ENCODE measurements at places on chromosomes 2 and 18.

GRCh38 chr2:226862623-226863022 lies 26.8 kb downstream of the RHBDD1 start:
- no peak for DNase-seq

GRCh38 chr2:47009253-47009767 lies 93.7 kb upstream of the MCFD2 start:
- DNase-seq: no peak

- DNase-seq: no peak
Observed at GRCh38 chr2:147888680-147889079, 43.9 kb downstream of the ACVR2A start.

DNA sequence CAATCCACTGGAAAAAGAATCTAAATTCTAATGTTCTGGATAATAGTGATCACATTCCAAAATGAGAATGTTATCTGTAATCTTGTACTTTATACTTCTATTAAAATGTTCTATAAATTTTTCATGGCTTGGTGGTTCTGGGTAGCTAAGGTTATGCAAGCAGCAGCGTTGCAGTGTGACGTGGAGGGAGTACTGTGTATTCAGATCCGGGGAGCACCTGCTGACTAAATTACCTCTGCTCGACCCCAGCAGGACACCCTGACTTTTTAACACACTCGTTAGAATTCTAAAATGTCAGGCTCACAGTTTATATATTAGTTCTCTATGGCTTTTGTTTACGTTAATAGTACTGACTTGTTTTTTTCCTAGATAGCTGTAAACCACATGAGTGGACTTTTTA lies 13.0 kb downstream of the ATIC start:
- no peak for DNase-seq

DNA sequence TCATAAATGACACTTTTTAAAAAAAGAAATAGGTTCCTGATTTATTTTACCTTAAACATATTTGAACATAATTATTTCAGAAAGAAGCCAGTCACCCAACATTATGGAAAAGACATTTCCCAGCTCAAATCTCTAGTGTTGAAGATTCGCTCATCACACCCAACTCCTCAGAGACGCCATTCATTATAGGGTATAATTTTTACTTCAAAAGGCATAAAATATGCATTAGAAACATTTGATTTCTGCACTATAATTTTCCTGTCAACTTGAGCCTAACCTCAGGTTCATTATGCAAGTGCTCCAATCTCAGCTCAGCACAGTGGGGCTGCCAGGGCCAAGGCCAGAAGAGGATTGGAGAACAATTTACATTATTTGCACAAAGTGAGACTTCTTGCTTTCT lies 58.8 kb upstream of the TTN start:
- no peak for DNase-seq

- DNase-seq: peak; percentile 35
Observed at GRCh38 chr2:235433860-235434259, 60.0 kb upstream of the AGAP1 start.

DNA sequence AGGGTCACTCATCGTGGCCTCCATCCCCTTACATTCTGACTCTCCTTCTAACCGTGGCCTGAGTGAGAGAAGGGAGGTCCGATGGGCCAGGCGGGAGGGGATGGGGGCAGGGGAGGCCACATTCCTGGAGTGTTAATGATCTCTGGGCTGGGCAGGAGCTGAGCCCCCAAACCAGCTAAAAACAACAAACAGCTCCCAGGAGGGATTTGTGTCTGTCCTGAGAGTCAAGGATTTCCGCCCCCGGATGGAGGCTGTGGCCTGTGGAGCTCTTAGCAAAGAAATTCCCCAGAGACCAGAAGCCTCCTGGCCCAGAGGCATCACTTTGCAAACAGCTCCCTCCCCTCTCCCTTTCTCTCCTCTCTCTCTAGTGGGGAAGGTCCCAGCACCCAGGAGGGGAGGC lies 23.5 kb downstream of the EMX1 start:
- DNase-seq: no peak

GRCh38 chr2:122749405-122749804 lies 994.0 kb downstream of the TSN start:
- no peak for DNase-seq

DNA sequence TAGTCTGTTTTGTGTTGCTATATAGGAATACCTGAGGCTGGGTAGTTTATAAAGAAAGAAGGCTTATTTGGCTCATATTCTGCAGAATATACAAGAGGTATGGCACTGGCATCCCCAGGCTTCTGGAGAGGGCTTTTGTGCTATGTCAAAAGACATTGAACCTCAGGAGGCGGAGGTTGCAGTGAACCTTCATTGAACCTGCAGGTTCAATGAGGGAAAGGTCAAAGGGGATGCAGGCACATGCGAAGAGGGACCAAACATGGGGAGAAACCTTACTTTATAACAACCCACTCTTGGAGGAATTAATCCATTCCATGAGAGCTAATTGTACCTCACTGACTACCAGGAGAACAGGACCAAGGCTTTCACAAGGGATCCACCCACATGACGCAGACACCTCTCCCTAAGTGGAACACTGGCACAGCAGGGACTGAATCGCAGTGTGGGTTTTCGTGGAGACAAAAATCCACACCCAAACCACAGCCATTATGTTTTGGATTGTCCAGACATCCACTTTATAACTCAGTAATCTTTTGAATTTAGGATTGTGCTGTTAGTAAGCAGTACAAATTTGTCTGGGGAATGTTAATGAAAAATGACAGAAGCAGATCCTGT lies 4.1 kb upstream of the SERPINB8 start:
- no peak for DNase-seq

- DNase-seq: no peak
Observed at GRCh38 chr2:187233811-187234210, 214.2 kb downstream of the CALCRL start.

DNA sequence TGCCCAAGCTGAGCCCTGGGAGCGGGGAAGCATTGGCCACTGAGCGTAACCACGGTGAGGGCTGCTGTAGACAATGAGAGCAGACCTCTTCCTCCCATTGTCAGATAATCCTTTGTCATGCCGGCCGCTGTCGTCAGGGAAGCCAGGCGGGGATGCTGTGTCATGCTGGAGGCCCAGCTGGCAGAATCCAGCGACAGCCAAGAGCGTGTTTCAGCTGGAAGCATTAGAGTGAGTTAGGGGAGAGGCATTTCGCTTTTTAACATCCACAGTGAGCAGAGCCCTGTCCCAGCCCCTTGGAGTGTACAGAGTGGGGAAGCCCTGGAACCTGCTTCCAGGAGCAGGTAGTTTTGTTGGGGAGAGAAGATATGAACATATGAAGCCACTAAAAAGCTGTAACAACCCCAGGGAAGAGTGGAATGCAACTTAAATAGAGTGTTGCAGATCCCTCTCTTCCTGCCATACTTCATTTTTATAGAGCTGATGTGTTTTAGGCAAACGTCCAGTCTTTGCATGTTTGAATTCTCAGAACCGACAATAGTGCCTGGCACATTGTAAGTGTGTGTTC lies 7.0 kb downstream of the CTIF start:
- DNase-seq: peak; percentile 74

DNA sequence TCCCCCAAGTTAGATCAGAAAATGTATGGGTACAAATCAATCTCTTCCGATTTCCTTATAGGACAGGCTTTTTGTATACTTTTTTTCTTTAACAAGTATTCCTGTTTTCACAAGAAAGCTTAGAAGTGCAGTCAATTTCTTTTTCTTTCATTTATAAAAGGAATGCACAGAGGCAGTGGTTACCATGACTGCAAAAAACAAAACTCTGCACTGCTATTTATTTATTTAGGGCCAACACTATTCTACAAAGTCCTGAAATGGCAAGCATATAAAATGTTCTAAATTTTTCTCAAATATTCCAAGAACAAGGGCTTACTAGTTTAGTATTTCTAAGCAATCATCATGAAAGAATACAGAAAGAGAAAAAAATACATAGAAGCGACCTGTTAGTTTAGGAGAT lies 22.2 kb downstream of the ATAD2B start:
- DNase-seq: no peak

DNA sequence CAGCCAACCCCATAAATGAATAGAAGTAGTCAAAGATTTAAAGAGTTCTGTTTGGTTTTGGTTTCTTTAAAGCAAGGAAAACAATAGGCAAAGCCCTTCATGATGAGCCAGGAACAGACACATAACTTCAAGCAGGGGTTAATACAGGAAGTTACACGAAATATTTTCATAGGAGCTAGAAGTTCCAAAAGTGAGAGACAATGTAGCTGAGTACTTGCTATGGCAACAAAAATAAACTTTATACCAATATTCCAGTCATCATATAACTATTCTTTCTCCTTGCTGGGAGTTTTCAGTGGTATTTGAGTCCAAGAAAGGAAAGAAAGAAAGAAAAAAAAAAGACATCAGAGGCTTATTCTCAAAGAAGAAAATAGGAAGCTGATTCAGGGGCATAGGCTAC lies 56.2 kb downstream of the COBLL1 start:
- DNase-seq: no peak

GRCh38 chr2:104975851-104976250 lies 62.0 kb upstream of the MRPS9 start:
- peak; percentile 45 for DNase-seq

- no peak for DNase-seq
Observed at GRCh38 chr2:54480025-54480424, 23.9 kb downstream of the SPTBN1 start.

- DNase-seq: no peak
Observed at GRCh38 chr2:96404446-96405373, 69.1 kb downstream of the NCAPH start.

DNA sequence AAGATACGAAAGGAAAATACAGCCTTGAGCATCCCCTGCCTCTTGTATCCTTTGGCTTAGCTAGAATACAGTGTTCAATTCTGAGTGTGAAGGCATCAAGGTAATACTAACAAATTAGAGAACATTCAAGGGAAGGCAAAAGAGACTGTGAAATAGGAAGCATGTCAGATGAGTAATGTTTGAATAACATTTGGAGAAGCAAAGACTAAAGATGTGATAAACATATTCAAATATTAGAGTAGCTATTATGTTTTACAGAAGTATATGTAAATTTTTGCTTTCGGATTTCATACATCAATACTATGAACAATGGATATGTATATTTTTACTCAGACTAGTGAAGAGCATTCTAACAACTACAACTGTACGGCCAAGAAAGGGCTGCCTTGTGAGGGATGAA lies 161.7 kb upstream of the FN1 start:
- DNase-seq: no peak

DNA sequence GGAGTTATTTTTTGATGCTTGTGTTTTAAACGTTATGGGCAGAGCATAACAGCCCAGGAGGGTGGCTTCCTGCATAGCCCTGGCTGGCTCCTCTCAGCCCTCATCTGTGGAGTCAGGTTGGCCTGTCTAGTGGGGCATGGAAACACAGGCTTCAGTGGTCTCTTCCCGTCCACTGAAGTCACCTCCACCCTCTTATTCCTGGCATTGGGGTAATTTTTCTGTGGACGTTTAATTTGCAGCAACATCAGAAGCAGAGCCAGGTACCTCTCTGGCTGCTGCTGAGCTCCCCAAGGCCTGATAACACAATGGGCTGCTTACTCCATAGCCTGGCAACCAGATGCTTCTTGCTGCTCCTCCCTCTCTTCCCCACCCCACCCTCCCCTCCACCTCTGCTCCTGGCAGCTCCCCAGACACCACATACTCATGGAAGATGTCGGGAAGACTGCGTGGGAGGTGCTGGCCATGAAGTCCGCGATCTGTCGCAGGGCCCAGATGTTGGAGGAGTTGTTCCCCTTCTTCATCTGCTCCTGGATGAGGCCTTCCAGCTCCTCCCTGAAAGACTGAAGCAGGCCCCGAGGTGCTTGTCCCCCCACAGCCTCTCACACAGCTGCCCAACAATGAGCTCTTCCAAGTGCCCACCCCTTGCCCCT lies 64.0 kb downstream of the ADD2 start:
- no peak for DNase-seq

- DNase-seq: no peak
Observed at GRCh38 chr18:47334966-47335365, 83.5 kb upstream of the SKOR2 start.

- no peak for DNase-seq
Observed at GRCh38 chr2:13289310-13289709, 572.6 kb downstream of the TRIB2 start.

- DNase-seq: no peak
Observed at GRCh38 chr2:47194410-47194809, 39.3 kb upstream of the STPG4 start.

GRCh38 chr18:76604935-76605240 lies 109.8 kb upstream of the ZNF516 start:
- DNase-seq: no peak

DNA sequence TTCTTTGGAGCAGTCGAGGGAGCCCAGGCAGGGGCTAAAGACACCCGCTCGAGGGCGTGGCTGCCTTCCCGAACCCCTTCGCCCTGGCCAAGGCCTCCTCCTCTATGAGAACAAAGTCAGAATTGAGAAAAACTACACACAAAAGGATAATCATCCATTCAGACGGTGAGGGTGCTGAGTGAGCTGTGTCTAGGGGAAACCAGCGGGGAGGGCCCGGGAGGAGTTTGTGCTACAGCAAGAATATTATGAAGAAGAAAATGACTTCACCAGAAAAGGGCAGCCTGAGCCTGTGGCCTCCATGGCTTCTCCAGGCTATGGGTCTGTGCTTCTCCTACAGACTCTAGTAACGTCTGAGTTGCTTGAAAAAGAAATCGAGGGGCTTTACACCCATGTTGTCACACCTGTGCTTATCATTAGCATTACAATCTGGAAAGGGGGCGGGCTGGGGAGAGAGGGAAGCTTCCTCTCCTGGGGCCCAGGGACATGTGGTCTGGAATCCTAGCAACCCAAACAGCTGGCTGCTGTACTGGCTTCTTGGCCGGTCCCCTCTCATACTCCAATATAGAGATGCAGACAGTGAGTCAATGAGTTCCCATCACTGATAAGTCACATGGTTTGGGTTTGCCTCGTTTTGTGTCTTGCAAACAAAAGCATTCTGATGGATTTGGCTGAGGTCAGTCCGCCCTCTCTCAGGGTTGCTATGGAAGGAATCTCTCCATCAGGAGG lies 52.0 kb upstream of the ARL4C start:
- DNase-seq: no peak

GRCh38 chr2:204869132-204869823 lies 324.0 kb downstream of the PARD3B start:
- no peak for DNase-seq

- DNase-seq: no peak
Observed at GRCh38 chr2:188813857-188814256, 160.3 kb upstream of the COL3A1 start.

DNA sequence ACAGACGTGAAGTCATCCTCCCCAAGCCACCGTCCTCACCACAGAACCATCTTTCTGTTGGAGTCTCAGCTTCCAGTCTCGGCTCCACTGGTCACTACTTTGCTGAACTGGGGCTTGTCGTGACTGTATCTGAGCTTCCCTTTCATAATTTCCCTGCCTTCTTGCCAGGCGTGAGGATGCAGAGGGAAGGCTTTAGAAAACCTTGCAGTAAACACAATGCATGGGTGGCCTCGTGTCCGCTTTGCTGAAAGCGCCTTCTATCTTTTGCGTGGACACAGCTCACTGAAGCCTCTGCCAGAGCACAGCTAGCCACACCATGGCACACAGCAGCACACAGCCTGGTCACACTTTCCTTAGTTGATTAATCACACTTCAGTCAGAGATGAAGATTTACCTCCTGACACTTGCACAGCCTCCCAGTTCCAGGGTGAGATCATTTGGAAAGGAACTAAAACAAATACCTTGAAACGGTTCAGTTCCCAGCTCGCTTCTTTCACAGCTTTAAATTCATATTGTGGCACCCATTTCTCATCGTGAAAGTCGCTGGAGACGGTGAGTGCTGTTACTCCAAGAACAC lies 2.8 kb upstream of the GPR45 start:
- DNase-seq: no peak
